ENCODE measurements at places on chromosomes 3 and 15.

GRCh38 chr15:89780601-89781000 lies 4.5 kb downstream of the MESP2 start:
- no peak for DNase-seq

- peak; percentile 30 for DNase-seq
These were observed at the start of gene ARHGEF3 for GRCh38 chr3:56801662-56802377. TSS of gene ARHGEF3 (minus strand) at chr3:56801949. CDS start at chr3:56801798, 151 bp downstream.

GRCh38 chr3:28935146-28935545 lies 345.7 kb upstream of the RBMS3 start:
- DNase-seq, result no peak

GRCh38 chr15:32721596-32721995 lies 3.8 kb downstream of the GREM1 start:
- DNase-seq, result no peak

- DNase-seq, result no peak
These were observed 46.3 kb downstream of the LSM3 start for GRCh38 chr3:14224895-14225294.

- DNase-seq, result no peak
These were observed 4.2 kb upstream of the FAM131A start for GRCh38 chr3:184333190-184333589.

- no peak for DNase-seq
These were observed 33.0 kb downstream of the ARID3B start for GRCh38 chr15:74573987-74574386.

DNA sequence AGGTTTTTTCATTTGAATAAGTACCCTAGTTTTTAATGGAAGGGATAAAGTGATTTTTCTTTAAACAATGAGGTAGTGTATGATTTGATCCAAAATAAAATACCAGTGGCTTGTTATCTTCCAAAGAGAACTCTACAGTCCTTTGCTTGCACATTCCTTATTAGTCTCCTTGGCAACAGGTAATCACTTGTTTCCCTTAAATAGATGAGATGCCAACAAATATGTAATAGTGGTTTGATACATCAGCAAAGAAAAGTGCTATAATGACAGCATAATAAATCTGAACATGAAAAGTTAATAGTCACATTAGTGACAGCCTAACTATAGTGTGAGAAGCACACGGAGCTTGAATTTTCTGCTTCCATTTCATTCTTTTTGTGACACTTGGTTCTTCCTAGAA lies 360.2 kb downstream of the ZNF385D start:
- no peak for DNase-seq

DNA sequence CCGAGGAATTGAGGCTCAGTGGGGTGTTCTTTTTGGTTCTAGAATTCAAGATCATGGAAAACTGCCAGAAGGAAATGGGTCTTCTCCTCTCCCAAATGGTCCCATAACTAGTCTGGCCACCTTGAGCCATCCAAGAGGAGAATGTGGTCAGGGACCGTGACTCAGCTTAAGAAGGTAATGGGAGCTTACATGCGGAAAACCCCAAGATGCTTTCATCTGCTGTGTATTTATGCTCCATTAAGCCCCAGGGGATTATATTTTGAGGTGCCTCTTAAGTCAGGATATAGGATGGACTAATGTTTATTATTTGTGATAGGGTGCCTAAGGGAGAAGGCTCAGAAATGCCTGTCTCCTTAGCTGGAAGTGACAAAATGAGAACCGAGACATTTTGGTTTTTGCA lies 39.2 kb upstream of the DLG1 start:
- no peak for DNase-seq

DNA sequence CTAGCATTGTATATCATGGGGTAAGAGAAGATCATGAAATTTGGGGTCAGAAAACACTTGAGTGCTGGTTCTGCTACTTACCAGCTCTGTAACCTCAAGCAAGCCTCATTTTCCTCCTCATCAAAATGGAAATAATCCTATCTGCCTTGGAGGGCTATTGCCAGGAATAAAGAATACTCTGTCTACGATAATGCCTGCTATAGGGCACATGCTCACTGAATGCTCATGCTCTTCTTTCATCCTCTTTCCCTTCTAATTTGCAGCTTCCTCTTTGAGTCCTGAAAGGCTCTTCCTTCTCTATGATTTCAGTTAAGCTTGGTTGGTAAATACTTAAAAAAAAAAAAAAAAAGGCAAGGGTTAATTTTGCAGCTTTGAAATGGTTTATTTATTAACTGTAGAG lies 12.8 kb downstream of the RTP1 start:
- no peak for DNase-seq

DNA sequence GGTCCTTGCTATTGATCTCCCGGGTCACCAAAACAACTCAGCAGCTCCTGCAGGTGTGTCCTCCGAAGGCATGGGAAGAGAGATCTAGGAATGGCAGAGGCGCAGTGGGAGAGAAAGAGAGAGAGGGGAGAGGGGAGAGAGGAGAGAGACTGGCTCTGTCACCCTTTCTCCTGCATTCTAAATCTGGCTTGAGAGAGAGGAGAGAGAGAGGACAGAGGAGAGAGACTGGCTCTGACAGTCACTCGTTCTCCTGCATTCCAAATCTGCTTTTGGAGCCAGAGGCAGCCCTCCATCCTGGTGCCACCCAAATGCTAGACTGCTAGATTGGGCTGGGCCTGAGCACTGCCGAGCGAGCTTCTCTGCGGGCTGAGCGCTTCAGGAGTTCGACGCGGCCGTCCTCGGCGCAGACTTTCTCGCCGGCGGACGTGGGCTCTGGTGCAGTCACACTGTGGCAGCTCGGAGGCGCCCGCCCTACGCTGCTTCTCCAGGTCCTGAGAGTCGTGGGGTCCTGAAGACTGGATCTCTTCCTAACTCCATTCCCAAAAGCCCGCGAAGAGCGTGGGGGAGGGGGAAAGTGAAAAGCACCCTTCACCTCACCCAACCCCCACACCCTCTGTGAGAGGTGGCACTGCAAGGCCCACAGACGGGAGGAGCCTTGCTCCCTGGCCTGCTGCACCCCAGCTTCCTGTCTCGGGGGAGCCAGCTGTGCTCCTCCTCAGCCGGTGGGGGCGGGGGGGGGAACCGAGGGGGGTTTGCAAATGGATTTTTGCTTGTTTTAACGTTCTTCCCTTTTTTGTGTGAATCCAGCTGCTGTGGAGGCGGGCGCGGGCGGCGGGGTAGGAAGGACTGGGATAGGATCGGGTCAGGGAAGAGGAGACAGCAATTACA lies 222.3 kb downstream of the MEIS2 start:
- no peak for DNase-seq

- no peak for DNase-seq
These were observed 37.7 kb downstream of the SLC6A6 start for GRCh38 chr3:14440168-14440518.

GRCh38 chr3:58965865-58966264 lies 84.0 kb downstream of the CFAP20DC start:
- DNase-seq, result peak; percentile 34

- DNase-seq, result no peak
These were observed 466.2 kb upstream of the ADAMTS9 start for GRCh38 chr3:65153850-65154512.

GRCh38 chr3:51944451-51945021 lies 2.4 kb downstream of the PARP3 start:
- no peak for DNase-seq

- no peak for DNase-seq
These were observed 73.7 kb downstream of the ARHGEF26 start for GRCh38 chr3:154194877-154195276.

DNA sequence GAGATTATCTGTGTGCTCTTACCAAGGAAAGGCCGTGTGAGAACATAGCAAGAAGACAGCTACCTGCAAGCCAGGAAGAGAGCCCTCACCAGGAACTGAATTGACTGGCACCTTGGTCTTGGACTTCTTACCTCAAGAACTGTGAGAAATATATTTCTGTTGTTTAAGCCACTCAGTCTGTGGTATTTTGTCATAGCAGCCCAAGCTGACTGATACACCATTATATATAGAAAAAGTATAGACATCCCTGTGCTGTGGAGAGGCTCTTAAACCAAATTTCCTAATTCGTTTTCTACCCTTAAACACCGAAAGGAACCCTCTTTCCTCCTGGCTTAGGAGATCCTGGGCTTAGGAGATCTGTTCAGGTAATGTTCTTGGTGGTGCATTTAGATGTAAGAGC lies 44.8 kb downstream of the CGNL1 start:
- no peak for DNase-seq

DNA sequence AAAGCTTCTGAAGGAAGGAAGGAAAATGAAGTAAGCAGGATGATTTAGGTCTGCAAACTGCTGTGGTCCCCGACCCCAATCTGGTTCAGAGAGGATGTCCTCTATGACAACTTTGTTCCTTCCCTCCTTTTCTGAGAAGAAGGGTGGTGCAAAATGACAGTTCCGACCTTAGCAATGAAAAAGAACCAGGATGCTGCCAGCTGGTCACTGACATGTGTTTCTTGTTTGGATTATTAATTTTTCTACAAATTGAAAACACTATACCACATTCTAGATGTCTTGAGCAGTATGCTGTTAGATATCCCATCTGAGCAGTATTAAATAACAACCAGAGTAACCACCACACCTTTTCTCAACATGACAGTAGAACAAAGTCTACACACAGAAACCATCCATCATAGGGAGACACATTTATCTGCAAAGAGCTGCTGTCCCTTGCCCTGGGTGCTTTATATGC lies 27.5 kb downstream of the CDCP1 start:
- DNase-seq, result no peak

GRCh38 chr3:138230525-138230924 lies 43.4 kb downstream of the ARMC8 start:
- peak; percentile 24 for DNase-seq

DNA sequence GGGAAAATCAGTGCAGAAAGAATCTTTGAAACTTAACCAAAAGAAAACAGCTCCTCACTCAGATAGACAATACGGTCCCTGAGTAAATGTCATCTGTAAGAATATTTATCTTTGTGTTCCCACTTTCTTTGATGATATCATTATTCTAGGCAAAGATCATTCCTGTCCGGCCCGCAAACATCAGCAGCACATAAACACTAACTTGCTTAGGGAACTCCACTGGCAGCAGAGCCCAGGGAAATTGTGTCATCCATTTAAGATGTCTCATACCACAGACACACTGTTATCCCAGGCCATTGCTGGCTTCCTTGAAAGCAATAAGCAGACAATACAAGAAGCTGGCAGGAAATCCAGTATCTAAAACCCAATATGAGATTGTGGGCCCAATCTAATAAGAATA lies 20.1 kb upstream of the CD96 start:
- DNase-seq, result no peak

Data from fibroblast of skin of left quadriceps (primary cell).